ENCODE measurements at places on chromosomes 12 and 14.

DNA sequence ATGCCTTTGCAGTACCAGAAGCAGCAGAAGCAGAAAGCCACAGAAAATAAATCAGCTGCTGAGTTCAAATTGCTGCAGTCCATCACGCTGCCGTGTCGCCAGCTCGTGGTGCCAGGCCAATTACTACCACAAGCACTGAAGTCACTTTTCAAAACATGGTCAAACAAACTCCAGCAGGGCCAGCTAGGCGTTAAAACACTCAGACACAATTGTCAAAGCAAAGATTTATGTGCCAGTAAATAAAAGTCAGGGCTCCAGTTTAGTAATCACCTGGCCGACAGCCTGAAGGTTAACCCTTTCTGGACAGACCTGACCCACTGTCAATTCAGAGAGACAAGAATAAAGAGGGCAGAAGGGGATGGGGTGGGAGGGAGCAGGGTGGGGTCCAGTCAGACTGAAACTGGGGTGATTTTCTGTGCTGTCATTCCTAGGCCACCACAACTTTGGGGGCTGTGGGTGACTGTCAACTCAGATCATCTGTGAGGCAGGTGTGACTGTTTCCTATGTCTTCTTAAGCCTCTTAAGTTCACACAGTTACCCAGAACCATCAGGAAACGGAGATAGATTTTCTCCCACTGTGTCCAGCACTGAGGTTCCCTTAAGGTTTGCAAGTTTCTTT is 109.8 kb upstream of the FUT8 start:
- peak; percentile 64 for DNase-seq

DNA sequence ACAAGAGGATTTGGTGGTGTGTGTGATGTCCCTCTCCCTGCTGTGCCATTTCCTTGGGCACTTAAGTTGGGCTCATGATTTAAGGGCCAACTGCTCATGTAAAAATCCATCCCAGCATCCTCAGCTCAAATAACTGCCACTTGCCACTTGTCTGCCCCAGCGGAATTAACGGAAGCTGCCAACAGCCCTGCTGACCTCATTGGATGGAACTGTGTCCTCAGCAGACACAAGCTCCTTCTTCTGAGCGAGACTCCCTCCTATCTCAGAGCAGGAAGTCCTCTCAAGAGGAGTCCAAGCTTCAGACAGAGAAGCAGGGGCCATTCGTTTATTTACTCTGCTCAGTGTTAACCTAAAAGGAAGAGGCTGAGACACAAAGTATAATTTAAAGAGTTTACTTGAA is 29.6 kb upstream of the PRMT8 start:
- no peak for DNase-seq

DNA sequence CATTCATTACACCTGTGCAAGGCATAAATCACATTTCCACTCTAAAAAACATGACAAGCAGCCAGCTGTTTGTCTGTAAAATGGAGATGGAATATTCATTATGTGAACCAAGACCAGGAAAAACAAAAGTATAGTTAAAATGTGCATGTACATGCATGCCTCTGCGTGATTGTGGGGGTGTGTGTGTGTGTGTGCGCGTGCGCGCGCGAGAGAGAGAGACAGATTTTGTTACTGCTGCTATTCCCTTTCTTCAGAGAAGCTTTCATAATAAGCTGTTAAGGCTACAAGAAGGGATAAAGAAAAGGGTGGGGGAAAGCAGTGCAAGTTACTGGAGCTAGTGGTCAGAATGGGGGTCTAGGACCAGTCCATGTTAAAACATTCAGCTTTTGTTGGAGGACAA is 430.3 kb downstream of the NAV3 start:
- DNase-seq = no peak

DNA sequence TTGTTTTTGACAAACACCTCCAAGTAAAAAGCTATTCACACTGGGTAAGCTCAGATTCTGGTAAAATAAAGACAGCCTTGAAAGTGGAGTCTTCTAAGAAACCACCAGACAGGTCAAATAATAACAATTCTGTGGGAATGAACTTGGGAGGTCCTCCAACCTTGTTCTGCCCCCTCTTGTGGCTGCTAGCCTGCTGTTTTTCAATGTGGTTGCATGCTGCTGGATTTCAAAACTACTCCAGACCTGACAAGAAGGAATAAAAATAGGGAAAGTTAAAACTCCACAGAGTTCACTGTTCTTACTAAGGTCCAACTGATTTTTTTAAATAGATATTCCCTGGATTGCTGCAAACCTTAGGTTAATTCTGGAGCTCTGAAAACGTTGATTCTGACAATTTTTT is 32.2 kb upstream of the RIN3 start:
- no peak for DNase-seq

- no peak for DNase-seq
These were observed 762.9 kb downstream of the C12orf50 start for GRCh38 chr12:87266305-87266704.

GRCh38 chr12:90090929-90091651 is 382.5 kb upstream of the ATP2B1 start:
- DNase-seq = no peak

DNA sequence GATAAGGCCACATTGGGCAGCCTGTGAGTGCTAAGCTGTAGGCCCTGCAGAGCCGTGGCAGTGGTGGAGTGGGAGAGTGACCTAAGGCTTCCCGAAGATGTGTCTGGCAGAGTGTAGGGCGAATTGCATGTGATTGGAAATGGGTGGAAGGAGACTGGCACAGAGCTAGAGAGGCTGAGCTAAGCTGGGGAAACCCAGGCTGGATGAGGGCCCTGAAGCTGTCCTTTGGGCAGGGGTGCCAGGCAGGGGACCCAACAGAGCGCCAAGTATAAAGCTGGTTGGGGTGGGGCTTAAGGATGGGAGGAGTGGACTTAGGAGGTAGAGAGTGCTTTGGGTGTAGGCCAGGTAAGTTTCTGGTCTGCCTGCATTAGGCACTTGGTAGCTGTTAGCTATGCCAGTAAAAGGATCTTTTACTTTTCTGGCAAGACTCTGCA is 47.9 kb downstream of the WDR20 start:
- no peak for DNase-seq

- DNase-seq = no peak
These were observed 40.2 kb upstream of the DICER1 start for GRCh38 chr14:95197551-95197950.

DNA sequence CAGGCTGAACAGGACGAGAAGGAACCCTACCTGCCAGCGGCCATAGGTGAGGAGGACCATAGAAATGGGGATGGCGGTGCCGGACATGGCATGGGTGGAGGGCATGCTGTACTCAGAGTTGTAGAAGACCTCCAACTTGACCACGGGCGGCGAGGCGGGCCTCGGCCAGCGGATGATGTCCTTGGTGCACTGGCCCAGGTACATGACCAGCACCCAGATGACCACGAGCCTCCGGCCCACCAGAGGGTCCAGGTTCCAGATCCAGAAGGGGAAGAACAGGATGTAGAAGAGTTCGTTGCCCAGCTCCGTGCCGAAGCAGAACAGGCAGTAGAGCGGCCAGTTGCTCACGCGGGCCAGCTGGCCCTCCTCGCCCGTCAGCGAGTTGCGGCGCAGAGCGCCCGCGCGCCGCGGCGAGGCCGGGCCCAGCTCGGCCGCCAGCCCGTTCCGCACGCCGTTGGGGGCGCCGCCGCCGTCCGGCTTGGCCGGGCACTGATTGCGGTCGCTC is 582 bp downstream of the SGPP1 start:
- DNase-seq = peak; percentile 25

- DNase-seq = no peak
These were observed 124.8 kb upstream of the PTPRB start for GRCh38 chr12:70762000-70762399.

DNA sequence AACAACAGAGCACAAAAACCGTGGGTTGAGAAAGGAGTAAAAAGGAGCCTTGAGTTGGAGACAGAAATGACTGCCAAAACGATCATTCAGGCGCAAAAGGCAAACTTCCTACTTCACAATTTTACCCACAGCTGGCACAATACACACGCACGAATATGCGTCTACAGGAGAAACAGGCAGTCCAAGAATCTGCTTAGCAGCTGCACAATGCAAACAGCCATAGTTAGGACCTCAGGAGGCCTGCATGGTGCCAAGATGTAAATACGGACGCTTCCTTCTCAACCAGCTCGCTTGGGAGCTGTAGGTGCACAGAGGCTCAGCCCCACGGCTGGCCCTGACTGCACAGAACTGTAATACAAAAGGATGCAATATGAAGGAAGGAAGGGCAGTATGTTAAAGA is 250.1 kb upstream of the CAND1 start:
- DNase-seq = no peak

GRCh38 chr12:96719660-96720362 is 187.2 kb upstream of the NEDD1 start:
- DNase-seq = peak; percentile 83

DNA sequence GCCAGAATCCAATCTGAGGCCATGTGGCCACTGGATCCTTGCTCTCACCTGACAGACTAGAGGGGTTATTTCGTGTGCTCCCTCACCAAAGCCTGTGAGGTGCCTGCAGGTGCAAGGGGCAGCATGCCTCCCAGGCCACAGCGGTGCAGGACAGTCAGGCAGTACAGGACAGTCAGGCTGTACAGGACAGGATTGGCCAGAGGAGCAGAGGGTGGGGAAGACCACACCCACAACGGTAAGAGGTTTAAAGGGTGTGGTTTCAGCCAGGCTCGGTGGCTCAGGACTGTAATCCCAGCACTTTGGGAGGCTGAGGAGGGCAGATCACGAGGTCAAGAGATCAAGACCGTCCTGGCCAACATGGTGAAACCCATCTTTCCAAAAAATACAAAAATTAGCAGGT is 3.1 kb upstream of the BRF1 start:
- no peak for DNase-seq
